Hematopoietic multipotent progenitor cell (in vitro differentiated cells): ENCODE measurements at places on chromosomes 1 and 21. TPM values are rescaled to one million over a fixed set of nuclear protein-coding genes. Genes with fewer than 3 reads are reported as not detected.

Gene CDC42
- total RNA-seq: 160 TPM

Gene FNDC5
- total RNA-seq: not detected

Gene DONSON
- 5.4 TPM for total RNA-seq

DNA sequence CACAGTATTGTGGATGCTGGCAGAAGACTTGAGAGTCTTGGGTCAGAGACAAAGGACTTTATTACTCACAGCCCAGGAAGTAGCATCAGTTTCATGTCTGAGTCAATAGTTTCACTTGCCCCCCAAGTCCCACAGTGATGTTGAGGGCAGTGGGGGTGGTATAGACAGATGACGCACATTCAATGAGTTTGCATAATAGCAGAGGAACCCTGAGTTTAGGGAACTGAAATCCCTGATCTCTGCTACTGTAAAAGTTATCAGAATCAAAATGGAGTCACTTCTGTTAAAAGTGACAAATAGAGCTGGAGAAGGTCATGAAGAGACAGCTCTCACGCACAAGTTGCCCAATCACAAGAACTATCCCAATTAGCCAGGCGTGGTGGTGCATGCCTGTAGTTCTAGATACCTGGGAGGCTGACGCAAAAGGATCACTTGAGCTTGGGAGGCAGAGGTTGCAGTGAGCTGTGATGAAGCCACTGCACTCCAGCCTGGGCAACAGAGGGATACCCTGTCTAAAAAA is 11.5 kb upstream of the HCRTR1 start:
- DNase-seq: peak; percentile 45

GRCh38 chr1:205711105-205712048 is 31.1 kb upstream of the SLC45A3 start:
- DNase-seq: peak; percentile 90

DNA sequence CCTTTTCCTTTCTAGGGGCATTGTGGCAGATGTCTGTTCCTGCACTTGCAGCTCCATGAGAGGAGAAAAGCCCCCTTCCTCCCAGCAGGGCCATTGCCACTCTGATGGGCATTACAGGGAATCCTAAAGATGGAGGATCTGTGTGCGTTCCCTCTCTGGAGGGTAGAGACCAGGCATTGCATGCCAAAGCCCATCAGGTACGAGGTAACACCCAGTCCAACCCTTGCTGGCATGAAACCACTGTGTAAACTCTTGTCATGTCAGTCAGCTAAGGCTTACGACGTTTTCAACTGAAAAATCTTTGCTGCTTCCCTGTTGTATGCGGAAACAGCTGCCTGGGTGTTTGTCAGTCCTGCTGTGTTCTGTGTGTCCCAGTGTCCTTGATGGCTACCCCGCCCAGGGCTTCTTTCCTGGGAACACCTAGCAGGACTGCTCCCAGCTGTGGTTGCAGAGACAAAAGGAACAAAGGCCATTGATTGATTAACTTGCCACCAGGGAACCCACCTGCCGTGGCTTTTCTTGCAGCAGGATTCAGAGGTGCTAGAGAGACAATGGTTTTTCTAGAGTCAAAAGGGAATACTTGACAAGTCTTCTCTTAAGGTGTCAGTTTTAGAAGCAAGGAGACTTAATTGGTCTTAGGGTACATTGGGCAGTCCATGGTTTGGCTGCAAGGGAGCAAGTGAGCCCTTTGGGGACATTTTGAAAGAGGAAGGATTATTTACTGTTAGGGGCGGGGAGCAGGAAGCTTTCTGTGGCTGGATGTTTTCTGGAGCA is 24.6 kb downstream of the B3GALT5 start:
- DNase-seq: no peak

- DNase-seq: no peak
Measured at GRCh38 chr1:6365047-6365446, 28.5 kb downstream of the ACOT7 start.

- DNase-seq: no peak
Measured at GRCh38 chr1:226581650-226582330, 33.2 kb downstream of the STUM start.

- no peak for DNase-seq
Measured at GRCh38 chr1:154735061-154735803, 127.2 kb upstream of the ADAR start.

DNA sequence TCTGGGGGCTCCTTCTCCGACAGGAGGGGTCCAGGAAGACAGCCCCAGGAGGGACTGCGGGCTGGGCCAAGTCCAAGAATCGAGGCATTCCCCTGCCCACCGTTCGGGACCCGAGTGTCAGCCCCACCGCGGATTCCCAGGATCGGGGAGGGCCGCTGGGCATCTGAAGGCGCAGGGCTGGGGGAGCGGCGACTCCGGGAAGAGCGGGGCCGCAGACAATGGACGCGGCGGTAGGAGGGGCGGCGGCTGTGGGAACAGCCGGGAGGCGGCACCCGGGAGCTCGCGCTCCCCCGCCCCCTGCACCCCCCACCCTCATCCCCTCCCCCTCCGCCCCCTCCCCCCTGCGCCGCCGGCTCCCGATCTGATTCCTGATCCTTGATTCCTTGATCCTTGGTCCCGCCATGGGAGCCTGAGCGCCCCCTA is at the start of gene VANGL2:
Gene VANGL2, plus strand, starts transcription at position 342 of the 423 bp plus-strand sequence. CDS start 15,274 bp downstream, outside the sequence.
- peak; percentile 64 for DNase-seq

Gene NENF
- 38.0 TPM for total RNA-seq

Gene MPL
- 39.6 TPM for total RNA-seq

DNA sequence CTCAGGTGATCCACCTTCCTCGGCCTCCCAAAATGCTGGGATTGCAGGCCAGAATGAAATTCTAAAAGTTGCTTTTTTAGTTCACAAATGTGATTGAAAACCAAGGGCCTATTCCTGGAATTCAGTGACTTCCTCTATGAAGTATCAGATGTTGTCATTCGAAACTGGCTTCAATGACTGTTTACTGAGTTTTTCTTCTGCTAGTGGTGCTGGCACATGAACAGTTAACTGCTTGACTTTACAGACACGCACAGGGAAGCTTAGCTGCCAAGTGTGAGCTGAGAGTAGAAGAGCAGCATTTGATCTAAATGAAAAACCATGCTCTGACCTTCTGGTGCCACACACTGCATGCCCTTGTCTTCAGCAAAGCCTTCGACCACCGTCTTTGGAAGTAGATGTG is 32.8 kb upstream of the AJAP1 start:
- DNase-seq: no peak
